B cell (primary cell): ENCODE measurements at places on chromosomes 2 and 18. TPM values are rescaled to one million over a fixed set of nuclear protein-coding genes. Genes with fewer than 3 reads are reported as not detected.

Gene XDH
- polyA plus RNA-seq = not detected in 2 replicates

Gene COL6A3
- polyA plus RNA-seq = 0.01 and 0.03 TPM in 2 replicates

Gene GCKR
- polyA plus RNA-seq = not detected in 2 replicates

Gene ALPG
- polyA plus RNA-seq = not detected in 2 replicates

Gene DCC
- polyA plus RNA-seq = not detected in 2 replicates

GRCh38 chr2:17754773-17755425, 961 bp downstream of the GEN1 start:
- DNase-seq = no peak
- H3K27ac ChIP-seq = peak overlapping the region; percentile 96
- H3K36me3 ChIP-seq = no peaks in the 10 kb centered on the region
- no peaks in the 10 kb centered on the region for H3K27me3 ChIP-seq

- DNase-seq = no peak
- no peak overlapping the region for H3K4me3 ChIP-seq
- H3K36me3 ChIP-seq = no peaks in the 10 kb centered on the region
- H3K4me1 ChIP-seq = no peaks in the 10 kb centered on the region
- no peaks in the 10 kb centered on the region for H3K27me3 ChIP-seq
Observed at GRCh38 chr2:107001964-107002696, 116.2 kb upstream of the ST6GAL2 start.

DNA sequence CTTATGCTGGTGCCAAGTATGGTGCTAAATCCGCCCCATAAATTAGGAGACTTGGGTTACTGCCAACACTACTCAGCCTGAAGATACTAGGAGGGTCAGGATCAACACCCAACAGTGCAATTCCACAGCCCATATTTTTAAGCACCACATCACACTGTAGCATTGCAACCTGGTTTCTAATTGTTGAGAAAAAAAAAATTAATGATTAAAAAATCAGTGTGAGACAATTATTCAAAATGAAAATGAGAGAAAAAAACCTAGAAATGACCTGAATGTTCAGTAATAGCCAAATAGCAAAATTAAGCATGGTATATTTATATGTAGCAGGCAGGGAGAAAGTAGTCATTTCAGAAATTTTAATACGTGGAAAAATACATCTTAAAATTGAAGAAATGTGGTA, 29.2 kb upstream of the HNRNPLL start:
- no peak for DNase-seq
- no peak overlapping the region for H3K4me3 ChIP-seq
- no peaks in the 10 kb centered on the region for H3K27me3 ChIP-seq
- peaks cover 8% of the 10 kb centered on the region for H3K4me1 ChIP-seq

- H3K27ac ChIP-seq = no peak overlapping the region
- no peak overlapping the region for H3K4me3 ChIP-seq
- H3K36me3 ChIP-seq = no peaks in the 10 kb centered on the region
- H3K27me3 ChIP-seq = no peaks in the 10 kb centered on the region
- DNase-seq = no peak
Observed at GRCh38 chr2:138125306-138126288, 161.3 kb downstream of the HNMT start.

GRCh38 chr2:174656676-174657176, 59.1 kb upstream of the WIPF1 start:
- no peak overlapping the region for H3K27ac ChIP-seq
- no peaks in the 10 kb centered on the region for H3K27me3 ChIP-seq
- no peaks in the 10 kb centered on the region for H3K4me1 ChIP-seq
- DNase-seq = no peak
- H3K36me3 ChIP-seq = peaks cover 1% of the 10 kb centered on the region

DNA sequence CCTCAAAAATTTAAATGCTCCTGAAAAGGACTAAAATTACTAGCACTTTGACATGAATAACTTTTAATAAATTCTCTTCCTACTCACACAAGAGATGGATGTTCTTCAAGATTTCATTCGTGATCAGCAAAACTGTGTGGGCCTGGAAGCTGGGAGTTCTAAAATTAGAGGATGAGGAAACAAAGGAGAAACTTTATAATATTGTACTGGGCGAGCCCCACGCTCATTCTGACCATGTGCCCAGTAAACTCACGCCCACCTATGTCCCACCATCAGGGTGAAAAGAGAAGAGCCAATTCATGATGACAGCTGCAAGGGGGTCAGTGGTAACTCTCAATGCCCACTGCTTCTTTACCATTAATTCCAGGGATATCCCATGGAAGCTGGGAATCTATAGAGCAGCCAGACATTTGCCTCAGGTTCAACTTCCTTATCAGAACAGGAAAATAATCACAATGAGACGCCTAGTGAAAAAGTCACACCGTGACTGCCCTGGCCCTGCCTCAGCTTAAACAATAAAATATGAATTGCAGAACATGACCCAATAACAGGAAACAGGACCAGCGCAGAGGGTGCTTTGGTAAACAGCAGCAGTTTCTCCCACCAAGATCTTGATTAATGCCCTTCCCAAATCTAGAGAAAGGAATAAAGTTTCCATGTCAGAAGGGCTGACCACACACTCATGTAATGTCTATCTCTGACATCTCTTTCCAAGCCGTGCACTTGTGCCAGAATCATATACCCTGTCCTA, 438.6 kb downstream of the TXNL1 start:
- no peaks in the 10 kb centered on the region for H3K36me3 ChIP-seq
- no peaks in the 10 kb centered on the region for H3K27me3 ChIP-seq
- H3K27ac ChIP-seq = no peak overlapping the region
- no peak overlapping the region for H3K4me3 ChIP-seq

GRCh38 chr2:184581391-184581790, 16.9 kb upstream of the ZNF804A start:
- H3K4me1 ChIP-seq = no peaks in the 10 kb centered on the region
- DNase-seq = no peak
- no peak overlapping the region for H3K4me3 ChIP-seq
- H3K27me3 ChIP-seq = no peaks in the 10 kb centered on the region
- H3K27ac ChIP-seq = no peak overlapping the region

- DNase-seq = no peak
- H3K36me3 ChIP-seq = no peaks in the 10 kb centered on the region
- H3K4me1 ChIP-seq = no peaks in the 10 kb centered on the region
- no peak overlapping the region for H3K27ac ChIP-seq
- H3K27me3 ChIP-seq = peaks cover 3% of the 10 kb centered on the region
- no peak overlapping the region for H3K4me3 ChIP-seq
Observed at GRCh38 chr2:128775914-128776285, 457.2 kb upstream of the HS6ST1 start.

- no peaks in the 10 kb centered on the region for H3K4me1 ChIP-seq
- H3K36me3 ChIP-seq = no peaks in the 10 kb centered on the region
- DNase-seq = no peak
- H3K4me3 ChIP-seq = no peak overlapping the region
Observed at GRCh38 chr2:51919395-51919794, 887.5 kb upstream of the NRXN1 start.
